ENCODE measurements at places on chromosomes 16 and 17.

DNA sequence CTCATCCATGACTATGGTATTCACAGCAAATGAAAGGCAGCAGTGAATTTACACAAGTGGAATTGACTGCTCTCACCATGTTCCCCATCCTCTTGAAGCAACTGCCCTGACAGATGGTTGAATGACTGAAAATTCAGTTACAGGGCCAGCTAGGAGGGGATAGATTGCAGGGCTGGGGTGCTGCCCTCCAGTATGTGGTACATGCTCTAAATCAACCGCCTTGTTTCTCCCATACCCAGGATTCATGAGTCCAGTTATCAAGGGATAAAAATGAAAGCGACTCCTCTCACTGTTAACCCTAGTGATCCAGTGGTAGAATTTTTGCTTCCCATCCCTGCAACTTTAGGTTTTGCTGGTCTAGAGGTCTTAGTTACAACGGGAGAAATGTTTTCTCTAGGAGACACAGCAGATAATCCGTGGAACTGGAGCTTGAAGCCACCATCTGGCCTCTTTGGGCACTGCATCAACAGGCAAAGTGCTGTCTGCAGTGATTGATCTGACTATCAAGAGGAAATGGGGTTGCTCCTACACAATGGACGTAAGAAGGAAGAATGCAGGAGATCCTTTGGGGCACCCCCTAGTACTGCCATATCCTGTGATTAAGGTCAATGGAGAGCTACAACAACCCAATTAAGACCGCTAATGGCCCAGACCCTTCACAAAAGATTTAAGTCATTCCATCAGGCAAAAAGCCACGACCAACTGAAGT lies 32.0 kb downstream of the SCPEP1 start:
- peak; percentile 9 for DNase-seq

DNA sequence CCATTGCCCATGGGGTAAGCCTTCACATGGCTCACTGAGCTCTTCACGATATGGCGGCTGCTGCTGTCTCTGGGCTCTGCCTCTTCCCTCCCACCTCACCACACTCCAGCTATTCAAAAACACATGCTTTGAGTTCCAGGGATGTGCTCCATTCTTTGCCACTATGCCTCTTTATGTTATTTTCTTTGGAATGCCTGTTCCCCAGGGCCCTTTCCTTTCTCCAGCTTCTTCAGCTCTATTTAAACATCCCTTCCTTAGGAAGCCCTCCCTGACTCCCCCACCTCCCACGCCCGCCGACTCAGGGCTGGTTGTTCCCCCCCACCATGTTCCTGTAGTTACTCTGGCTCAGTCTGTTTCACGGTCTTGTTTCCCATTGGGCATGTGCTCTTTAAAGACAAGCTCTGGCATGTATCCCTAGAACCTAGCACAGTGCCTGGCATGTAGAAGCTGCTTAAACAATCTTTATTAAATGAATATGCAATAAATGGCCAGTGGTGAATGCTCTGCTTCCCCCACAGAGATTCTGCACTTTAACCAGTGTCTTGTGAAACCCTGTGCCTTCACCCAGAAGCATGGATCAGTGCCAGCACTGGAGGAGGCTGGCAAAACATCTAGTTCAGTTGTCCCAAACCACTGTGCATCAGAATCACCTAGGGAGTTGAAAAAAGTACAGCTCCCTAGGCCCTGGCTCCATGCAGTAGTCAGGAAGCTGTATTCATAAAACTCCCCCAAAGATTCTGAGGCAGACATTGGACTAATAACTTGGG lies 6.9 kb downstream of the MYCBPAP start:
- DNase-seq: no peak

DNA sequence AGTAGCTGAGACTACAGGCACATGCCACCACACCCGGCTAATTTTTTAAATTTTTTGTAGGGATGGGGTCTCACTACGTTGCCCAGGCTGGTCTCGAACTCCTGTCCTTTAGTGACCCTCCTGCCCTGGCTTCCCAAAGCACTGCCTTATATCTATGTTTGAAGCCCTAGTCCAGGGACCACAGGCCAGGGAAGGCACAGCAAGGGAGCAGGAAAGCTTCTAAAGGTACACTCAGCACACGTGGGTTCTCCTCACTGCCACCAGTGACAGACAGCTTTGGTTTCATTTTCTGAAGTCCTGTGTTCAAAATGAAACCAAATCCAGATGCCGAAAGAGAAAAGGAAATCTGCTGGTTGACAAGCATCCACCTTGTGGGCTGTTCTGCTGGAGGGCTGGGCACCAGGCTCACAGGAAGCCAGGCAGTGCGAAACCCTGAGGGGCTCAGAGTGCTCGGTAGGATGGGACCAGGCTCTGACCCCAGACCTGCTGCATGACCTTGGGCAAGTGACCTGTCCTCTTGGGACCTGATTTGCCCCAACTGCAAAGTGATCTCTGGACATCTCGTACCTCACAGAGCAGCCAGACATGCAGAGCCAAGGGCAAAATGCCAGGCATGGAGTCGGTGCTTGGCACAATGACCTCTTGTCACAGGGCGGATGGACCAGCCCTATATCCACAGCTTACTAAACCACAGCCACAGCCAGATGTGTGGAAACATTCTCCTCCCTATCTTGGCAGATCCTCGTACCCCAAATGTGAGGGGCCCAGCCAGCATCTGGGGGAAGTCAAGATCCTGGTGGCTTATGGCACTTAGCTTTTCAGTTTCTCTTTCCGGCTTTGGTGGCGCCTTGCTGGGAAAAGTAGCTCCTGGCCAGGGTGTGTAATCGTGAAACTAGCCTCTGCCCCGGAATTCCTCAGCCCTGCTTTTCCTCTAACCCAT lies 2.8 kb upstream of the SOCS1 start:
- DNase-seq: peak; percentile 49

- DNase-seq: no peak
Measured at GRCh38 chr17:9470171-9470570, 105.4 kb downstream of the STX8 start.

GRCh38 chr16:85017151-85017550 lies 5.8 kb upstream of the ZDHHC7 start:
- DNase-seq: no peak

- DNase-seq: no peak
Measured at GRCh38 chr17:29593591-29594518, 923 bp downstream of the ANKRD13B start.

- no peak for DNase-seq
Measured at GRCh38 chr16:84380405-84380804, 12.1 kb downstream of the ATP2C2 start.

DNA sequence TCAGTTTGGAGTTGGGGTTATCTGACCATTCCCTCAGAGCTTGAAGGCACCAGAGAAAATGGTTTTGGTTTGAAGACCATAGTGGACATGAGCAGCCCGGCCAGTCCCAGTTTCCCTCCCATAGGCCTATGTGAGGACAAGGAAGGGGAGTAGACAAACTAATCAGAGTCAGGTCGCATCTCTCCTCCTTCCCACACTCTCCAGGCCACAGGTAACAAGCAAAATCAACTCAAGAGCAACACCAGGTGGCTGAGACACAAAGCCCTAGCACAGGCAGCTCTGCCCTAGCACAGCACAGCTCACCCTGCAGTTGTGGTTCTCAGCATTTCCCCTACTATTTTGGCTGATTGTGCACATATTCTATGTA lies 7.2 kb downstream of the SUPT4H1 start:
- DNase-seq: no peak

DNA sequence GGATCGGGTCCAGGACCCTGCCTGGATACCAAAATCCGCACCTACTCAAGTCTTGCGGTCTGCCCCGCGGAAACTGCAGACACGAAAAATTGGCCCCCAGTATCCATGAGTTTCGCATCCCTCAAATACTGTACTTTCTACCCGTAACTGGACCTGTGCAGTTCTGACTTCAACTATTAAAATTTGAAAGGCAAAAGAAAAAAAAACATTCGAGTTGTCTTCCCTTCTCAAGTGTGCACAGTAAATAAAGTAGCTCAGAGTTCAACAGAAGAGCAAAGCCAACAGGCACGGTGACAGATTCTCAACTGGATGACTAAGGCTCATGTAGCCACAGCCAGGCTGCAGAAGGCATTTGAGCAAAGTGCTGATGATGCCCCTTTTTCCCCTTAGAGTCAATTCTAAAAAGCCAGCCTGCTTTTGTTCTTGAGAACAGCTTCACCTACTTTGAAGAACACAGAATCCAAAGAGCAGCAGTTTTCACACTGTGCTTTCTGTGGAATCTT lies 32.5 kb downstream of the MARF1 start:
- DNase-seq: no peak

- no peak for DNase-seq
Measured at GRCh38 chr17:50861822-50862528, 4.2 kb downstream of the TOB1 start.

GRCh38 chr17:64622931-64623654 lies 39.0 kb downstream of the SMURF2 start:
- no peak for DNase-seq

DNA sequence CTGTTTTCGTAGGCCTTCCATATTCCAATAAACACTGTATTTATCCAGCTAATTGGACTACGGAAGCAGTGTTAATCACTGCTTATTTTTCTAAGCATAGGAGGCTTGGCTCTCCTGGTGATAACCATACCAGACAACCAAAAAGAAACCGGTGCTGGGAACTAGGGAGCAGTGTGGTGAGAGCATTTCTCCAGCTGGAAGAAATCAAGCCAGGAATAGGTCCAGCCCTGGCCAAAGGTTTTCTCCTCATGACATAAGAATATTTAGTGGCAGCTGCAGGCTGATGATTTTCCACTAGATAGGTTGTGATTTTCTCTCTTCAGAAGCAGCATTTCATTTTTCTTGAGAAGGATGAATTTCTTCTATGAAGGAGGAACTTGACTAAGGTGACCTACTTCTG lies 141.5 kb downstream of the TRIM37 start:
- DNase-seq: no peak

DNA sequence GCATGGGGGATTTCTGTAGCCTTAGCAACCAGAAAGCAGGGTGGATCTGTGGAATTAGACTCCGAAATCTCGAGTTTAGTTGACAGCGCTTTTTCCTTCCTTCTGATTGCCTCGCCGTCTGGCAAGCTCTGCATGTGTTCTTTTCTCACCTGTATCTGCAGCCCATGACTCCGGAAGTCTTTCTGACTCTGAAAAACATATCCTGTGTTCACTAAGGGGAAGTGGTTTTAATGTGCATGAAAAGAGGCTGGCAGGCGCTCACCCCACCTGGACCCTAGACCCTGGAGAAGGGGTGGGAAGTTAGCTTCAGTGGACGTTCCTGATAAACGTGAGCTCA lies 158.5 kb downstream of the RPTOR start:
- DNase-seq: no peak

- no peak for DNase-seq
Measured at GRCh38 chr17:47225911-47226688, 17.0 kb downstream of the MYL4 start.

GRCh38 chr16:12673466-12673865 lies 130.2 kb downstream of the CPPED1 start:
- DNase-seq: no peak

DNA sequence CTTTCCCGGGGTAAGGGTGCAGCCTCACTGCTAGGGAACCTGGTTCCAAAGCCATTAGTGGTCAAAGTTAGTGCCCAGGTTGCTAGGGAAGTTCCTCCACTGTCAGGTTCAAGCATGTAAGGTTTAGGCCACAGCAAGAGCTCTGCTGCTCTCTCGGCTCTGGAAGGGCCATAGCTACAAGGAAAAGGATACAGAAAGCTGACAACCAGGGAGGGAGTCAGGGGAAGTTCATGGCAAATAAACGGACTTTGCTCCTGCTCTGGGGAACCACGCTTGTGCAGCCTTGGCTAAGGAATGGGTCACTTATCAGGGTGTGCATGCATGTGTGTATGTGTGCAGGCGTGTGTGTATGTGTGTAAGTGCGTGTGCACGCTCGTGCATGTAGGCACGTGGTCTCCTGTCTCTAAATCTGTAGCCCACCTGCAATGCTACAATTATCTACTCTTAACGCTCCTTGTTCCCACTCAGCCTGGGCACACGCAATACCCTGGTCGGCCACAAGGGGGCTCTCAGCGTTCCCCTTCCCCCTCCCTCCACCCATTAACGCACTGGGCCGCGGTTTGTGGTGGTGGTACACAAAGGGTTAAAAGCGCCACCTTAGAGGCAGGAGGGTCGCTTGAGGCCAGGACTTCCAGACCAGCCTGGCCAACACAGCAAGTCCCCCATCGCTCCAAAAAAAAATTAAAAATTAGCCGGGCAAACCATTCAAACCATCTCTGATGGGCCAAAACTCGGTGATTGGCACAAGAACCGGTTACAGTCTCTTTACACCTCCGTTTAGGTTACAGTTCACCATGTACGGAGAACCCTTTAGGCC lies 48.4 kb upstream of the KDM8 start:
- peak; percentile 1 for DNase-seq

DNA sequence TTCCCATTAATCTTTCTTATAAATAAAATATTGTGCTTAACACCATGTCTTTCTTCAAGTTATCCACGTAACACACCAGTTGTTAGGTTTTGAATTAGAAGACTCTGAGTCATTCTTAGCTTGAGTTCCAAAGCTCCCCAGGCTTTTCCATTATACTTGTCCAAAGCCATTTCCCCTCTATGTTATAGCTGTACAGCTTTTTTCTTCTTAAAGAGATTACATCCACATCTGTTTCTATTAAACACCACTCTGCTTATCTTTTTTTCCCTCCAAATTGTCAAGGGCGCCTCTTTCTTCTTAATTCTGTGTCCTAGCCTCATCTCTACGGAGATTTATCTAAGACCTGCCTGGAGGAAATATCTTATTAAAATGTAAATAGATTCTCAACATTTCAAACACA lies 139.4 kb upstream of the CPHXL start:
- no peak for DNase-seq

DNA sequence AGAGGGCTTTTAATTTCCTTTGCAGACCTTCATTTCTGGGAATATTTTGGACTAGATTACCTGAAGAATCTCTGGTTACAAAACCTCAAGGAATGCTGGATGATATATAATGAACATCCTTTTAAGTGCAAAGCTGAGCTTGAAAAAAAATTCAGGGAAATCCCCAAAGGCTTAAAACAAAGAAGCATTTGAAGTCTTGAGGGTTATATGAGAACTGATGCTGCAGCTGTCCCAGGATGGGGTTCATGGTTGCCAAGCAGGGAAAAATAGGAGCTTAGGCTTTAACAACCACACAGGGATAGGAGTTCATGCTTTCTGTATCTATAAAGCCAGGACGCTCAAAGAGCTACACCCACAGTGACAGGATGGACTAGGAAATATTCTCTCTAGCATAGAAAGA lies 150.4 kb upstream of the IRX5 start:
- DNase-seq: no peak

Data from anterior cingulate cortex (tissue), 58 donors.